Fibroblast of the conjunctiva (primary cell): ENCODE measurements at places on chromosomes 1 and 21.

- no peak for DNase-seq
Measured at GRCh38 chr1:224498574-224499170, 64.1 kb upstream of the WDR26 start.

- DNase-seq: no peak
Measured at GRCh38 chr1:207670192-207670591, 25.3 kb downstream of the CR1L start.

GRCh38 chr1:236307435-236307834 is 25.7 kb upstream of the ERO1B start:
- DNase-seq: no peak

DNA sequence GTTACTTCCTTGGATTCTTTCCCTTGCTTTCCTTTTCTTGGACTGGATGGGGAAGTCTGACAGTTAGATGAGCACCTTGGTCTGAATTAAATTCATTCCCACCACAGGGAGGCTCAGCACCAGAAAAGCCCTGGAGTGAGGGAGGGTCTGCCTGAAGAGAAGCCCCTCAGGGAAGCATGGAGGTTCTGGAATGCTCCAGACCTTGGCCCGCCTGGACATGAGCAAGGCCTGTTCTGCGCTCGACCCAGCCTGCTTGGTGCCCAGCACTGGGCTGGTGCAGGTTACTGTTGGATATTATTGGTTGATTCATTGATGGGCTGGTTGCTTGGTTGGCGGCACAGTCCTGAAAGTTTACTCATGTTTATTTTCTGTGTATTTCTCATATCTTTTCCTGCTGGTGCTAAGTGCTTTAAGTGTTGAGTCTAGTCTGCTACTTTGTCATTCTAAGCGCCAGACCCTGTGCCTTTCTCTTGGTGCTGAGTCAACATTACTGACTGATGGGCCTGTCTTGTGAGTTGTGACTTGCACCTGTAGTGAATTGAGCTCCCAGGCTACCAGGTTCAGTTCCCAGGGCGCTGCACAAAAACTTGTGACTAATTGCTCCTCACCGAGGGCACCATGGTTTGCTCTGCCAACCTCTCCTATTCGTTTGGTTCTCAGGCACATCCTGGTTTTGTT is 538.5 kb downstream of the KIF26B start:
- no peak for DNase-seq

- no peak for DNase-seq
Measured at GRCh38 chr1:1091344-1092148, 17.4 kb upstream of the RNF223 start.

- no peak for DNase-seq
Measured at GRCh38 chr1:233606813-233607212, 7.1 kb upstream of the KCNK1 start.

DNA sequence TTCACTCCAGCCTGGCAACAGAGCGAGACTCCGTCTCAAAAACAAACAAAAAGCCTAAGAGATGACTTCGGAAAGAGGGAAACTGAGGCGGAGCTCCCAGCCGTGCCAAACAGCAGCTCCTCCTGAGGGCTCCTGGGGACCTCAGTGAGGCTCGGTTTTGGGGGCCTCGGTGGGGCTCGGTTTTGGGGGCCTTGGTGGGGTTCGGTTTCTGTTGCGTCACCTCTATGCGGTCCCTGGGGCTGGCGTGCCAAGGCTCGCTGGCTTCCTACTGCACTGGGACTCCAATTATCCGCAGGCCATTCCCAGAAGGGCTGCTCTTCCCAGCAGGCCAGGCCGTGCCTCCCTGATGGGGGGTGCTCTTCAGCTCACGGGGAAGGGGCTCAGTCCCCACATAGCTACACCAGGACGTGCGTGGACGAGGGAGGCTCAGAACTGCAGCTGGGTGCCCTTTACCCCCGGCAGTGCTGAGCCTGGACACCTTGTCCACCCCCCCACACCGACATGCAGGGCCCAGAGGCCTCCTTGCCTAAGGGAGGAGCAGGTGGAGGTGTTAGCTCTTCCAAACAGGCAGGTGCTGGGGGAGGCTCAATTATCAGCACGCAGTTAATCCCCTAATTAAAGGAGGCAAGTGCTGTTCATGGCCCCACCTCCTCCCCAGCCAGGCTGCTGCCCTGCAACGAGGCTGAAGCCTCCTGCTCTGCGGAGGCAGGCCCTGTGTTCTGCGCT is 5.1 kb upstream of the C1orf159 start:
- no peak for DNase-seq

DNA sequence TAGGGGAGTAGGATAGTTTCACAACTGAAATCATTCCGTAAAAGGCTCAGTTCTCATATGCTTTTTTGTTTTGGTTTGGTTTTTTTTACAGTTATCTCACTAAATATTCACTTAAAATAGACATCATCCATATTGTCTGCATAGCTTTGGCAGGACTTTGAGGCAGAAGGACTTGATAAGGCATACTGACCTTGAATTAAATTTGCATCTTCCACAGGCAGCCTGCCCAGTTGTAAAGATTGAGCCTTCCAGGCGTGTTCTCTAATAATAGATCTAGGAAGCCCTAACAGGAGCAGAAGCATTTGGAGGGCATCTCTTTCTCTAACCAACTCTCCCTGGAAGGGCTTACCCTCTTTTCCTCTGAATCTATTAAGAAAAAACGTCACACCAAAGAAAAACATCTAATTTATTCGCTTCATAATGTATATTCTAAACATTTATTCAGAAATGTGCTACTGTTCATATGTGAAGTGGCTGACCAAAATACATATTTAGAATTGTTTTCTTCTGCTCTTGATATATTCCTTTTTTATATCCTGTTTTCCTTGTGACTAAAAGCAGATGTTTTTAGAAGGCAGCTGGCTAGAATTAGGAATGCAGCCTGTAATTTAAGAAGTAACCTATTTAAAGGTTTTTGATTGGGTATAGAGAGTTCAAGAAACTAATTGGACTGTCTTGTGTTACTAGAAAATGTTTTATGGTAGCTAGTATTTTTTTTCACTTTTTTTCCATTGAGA is 20.2 kb downstream of the DESI2 start:
- DNase-seq: no peak

- DNase-seq: peak; percentile 13
Measured at GRCh38 chr1:241323514-241324195, 33.4 kb downstream of the RGS7 start.

- DNase-seq: no peak
Measured at GRCh38 chr1:160608941-160609340, 29.6 kb upstream of the CD84 start.

- DNase-seq: no peak
Measured at GRCh38 chr1:175338387-175339135, 146.0 kb upstream of the KIAA0040 start.
